ENCODE measurements at places on chromosomes 13 and 19.

GRCh38 chr19:38470788-38471480 is 37.4 kb downstream of the RYR1 start:
- no peak for DNase-seq

DNA sequence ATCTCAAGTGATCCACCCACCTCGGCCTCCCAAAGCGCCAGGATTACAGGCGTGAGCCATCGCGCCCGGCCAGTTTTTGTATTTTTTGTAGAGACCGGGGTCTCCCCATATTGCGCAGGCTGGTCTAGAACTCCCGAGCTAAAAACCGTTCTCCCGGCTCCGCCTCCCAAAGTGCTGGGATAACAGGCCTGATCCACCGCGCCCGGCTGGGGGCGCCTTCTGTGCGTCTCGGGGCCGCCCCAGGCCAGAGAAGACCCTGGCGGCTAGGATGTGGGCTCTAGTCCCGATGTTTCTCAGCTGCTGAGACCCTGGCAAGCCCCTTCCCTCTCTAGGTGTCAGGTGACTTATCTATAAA is 3.6 kb downstream of the ARHGAP45 start:
- DNase-seq, result no peak

GRCh38 chr13:88107570-88107969 is 436.4 kb downstream of the SLITRK5 start:
- no peak for DNase-seq

- DNase-seq, result no peak
Measured at GRCh38 chr13:89279374-89279773, 1608.2 kb downstream of the SLITRK5 start.

- no peak for DNase-seq
Measured at GRCh38 chr19:17669419-17669818, 18.7 kb downstream of the UNC13A start.

DNA sequence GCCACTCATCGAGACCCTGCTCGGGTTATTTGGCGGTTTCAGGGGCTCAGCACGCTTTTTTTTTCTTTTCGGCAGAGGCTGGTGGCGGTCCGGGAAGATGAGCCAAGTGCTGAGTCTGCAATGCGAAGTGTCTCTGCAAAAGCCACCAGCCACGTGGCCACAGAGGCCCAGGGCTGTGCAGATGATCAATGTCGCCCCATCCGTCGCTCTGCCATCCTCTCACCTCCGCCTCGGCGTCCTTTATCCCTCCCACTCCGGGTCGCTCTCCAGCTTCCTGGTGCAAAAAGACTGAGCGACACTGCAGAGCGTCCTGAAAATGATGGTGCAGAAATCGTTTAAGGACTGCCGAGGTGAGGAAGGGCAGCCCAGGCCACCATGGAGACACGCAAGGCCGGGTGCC is 55.0 kb downstream of the TINCR start:
- DNase-seq, result no peak

DNA sequence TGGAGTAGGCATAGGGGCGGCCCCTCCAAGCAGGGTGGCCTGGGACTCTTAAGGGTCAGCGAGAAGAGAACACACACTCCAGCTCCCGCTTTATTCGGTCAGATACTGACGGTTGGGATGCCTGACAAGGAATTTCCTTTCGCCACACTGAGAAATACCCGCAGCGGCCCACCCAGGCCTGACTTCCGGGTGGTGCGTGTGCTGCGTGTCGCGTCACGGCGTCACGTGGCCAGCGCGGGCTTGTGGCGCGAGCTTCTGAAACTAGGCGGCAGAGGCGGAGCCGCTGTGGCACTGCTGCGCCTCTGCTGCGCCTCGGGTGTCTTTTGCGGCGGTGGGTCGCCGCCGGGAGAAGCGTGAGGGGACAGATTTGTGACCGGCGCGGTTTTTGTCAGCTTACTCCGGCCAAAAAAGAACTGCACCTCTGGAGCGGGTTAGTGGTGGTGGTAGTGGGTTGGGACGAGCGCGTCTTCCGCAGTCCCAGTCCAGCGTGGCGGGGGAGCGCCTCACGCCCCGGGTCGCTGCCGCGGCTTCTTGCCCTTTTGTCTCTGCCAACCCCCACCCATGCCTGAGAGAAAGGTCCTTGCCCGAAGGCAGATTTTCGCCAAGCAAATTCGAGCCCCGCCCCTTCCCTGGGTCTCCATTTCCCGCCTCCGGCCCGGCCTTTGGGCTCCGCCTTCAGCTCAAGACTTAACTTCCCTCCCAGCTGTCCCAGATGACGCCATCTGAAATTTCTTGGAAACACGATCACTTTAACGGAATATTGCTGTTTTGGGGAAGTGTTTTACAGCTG is at the start of the genes BRCA2 and ZAR1L:
TSS of gene BRCA2 (plus strand) at position 271 of the 790 bp plus-strand sequence. CDS start 953 bp downstream, outside the sequence.
TSS of gene ZAR1L (minus strand) at position 126 of the 790 bp plus-strand sequence. CDS start 3,438 bp downstream, outside the sequence.
- peak; percentile 78 for DNase-seq

DNA sequence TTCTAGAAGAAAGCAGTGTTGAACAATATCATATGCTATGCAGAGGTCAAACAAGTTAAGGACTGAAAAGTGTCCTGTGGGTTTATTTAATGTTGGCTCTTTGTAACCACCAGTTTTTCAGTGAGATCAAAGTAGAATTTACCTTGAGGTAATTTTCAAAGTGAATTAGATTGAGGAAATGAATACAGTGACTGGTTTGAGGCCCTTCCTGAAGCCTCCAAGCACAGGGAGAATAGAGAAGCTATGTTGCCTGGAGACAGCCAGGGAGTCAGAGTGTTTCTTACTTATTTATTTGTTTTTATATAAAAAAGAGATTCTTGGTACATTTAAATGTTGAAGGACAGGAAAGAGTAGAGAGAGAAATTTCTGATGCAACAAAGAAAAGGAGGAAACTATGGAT is 954.3 kb upstream of the SPRY2 start:
- no peak for DNase-seq

- no peak for DNase-seq
Measured at GRCh38 chr19:54137699-54138488, at the start of gene CNOT3. Gene CNOT3, plus strand, starts transcription at chr19:54137762. Its CDS starts 5,217 bp downstream, at chr19:54142979.

GRCh38 chr13:103213152-103213551 is 146.9 kb upstream of the SLC10A2 start:
- no peak for DNase-seq

All from DMS79 (cell line).